ENCODE measurements at places on chromosomes 11 and 22.

GRCh38 chr11:19374151-19374569, 133.4 kb upstream of the E2F8 start:
- H3K27me3 ChIP-seq: no peaks in the 10 kb centered on the region
- H3K36me3 ChIP-seq: no peaks in the 10 kb centered on the region
- peaks cover 8% of the 10 kb centered on the region for H3K4me1 ChIP-seq
- no peak for DNase-seq
- no peak overlapping the region for H3K27ac ChIP-seq

DNA sequence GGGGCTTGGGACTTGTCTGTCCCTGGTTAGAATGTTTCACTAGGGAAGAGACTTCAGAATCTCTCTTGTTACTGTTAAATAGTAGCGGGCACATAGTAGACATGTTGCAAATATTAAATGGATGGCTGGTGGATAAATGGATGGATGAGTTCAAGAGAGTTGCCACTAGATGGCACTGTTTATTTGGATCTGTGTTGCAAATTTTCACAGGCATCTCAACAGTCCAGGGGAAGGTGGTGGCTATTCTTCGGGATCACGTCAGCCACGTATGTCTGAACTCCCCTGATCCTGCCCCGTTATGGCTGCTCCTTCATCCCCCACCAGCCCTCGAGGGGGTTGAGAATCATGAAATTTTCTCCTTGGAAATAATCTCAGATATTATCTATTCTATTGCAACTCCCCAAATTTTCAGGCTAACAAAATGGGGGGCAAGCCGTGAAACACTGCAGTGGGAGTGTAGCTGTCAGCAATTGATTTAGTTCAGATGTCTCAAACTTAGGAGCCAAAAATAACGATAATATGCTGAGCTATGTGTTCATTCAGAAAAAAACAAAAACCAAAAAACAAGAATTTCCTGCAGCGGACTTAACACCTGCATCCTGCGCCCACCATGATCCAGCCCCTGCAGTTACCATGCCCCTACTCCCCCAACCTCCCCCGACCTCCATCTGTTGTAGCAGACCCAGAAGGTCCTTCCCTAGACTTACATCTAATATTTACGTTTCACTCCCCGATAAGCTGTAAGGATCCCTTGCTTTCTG, 29.1 kb upstream of the BIRC3 start:
- H3K36me3 ChIP-seq: no peaks in the 10 kb centered on the region
- no peaks in the 10 kb centered on the region for H3K27me3 ChIP-seq
- no peak overlapping the region for H3K27ac ChIP-seq
- no peak for DNase-seq
- H3K4me3 ChIP-seq: no peak overlapping the region
- H3K4me1 ChIP-seq: no peaks in the 10 kb centered on the region

DNA sequence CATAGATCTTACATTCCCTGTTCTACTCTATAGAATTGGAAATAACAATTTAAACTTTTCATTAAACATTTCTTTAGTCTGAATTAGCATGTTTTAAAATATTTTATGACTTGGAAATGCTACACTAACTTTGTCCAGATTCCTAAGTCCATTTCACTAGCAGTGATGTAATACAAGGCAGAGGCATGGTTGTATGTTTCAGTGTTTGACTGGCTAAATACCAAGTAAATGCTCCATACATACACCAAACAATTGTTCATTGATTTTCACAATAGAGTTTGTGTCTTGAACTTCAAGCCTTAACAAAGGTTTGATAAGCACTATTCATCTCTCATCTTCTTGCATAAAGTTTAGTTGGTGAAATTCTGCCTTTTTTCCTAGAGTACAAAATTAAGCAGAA, 13.5 kb downstream of the ZBED5 start:
- no peaks in the 10 kb centered on the region for H3K27me3 ChIP-seq
- H3K4me3 ChIP-seq: no peak overlapping the region
- DNase-seq: no peak
- no peaks in the 10 kb centered on the region for H3K4me1 ChIP-seq
- H3K27ac ChIP-seq: no peak overlapping the region

- H3K27ac ChIP-seq: no peak overlapping the region
- peaks cover 6% of the 10 kb centered on the region for H3K4me1 ChIP-seq
- no peaks in the 10 kb centered on the region for H3K27me3 ChIP-seq
- DNase-seq: no peak
These were observed 7.1 kb downstream of the PRPF19 start for GRCh38 chr11:60899046-60899936.

DNA sequence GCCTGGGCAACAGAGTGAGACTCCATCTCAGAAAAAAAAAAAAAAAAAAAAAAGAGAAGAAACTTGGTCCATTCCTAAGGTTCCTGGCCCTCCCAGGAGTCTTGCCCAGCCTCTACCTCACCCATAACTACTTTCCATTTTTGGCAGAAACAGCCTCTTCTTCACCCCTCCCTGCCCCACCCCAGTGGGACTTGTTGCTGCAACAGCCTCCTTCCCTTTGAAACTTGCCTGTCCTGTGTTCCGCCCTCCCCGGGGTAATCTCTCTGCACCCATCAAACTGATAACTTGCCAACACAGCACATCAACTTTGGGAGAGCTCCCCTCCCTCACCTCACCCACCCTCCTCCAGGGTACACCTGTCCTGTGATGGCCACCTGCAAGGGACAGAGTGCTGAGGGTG, 10.0 kb upstream of the FAM83F start:
- DNase-seq: no peak
- no peaks in the 10 kb centered on the region for H3K27me3 ChIP-seq
- H3K4me1 ChIP-seq: no peaks in the 10 kb centered on the region
- no peak overlapping the region for H3K27ac ChIP-seq
- H3K36me3 ChIP-seq: no peaks in the 10 kb centered on the region

GRCh38 chr22:45334068-45334467, 24.3 kb downstream of the FAM118A start:
- no peak overlapping the region for H3K27ac ChIP-seq
- no peaks in the 10 kb centered on the region for H3K36me3 ChIP-seq
- H3K4me1 ChIP-seq: no peaks in the 10 kb centered on the region
- no peaks in the 10 kb centered on the region for H3K27me3 ChIP-seq
- H3K4me3 ChIP-seq: no peak overlapping the region

- DNase-seq: no peak
- no peak overlapping the region for H3K4me3 ChIP-seq
- H3K36me3 ChIP-seq: no peaks in the 10 kb centered on the region
These were observed 7.0 kb downstream of the EXPH5 start for GRCh38 chr11:108586600-108586999.

- no peak overlapping the region for H3K27ac ChIP-seq
- no peaks in the 10 kb centered on the region for H3K36me3 ChIP-seq
- H3K27me3 ChIP-seq: no peaks in the 10 kb centered on the region
- H3K4me1 ChIP-seq: no peaks in the 10 kb centered on the region
- H3K4me3 ChIP-seq: no peak overlapping the region
These were observed 260.5 kb downstream of the CASP12 start for GRCh38 chr11:104637662-104638170.

DNA sequence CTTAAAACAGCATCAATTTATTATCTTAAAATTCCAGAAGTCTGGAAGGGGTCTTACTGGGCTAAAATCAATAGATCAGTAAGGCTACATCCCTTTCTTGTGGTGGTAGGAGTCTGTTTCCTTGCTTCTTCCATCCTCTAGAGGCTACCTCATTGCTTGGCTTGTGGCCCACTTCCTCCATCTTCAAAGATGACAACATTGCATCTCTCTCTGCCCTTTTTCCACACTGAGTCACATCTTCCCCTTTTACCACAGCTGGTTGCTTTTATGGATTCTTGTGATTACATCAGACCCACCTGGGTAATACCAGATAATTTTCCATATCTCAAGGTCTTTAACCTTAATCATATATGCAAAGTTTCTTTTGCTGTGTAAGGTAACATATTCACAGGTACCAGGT, 60.9 kb downstream of the GRIA4 start:
- no peaks in the 10 kb centered on the region for H3K4me1 ChIP-seq
- no peak for DNase-seq
- no peak overlapping the region for H3K27ac ChIP-seq

- no peaks in the 10 kb centered on the region for H3K4me1 ChIP-seq
- H3K27ac ChIP-seq: peak overlapping the region; percentile 94
- H3K27me3 ChIP-seq: no peaks in the 10 kb centered on the region
- DNase-seq: peak; percentile 90
- no peaks in the 10 kb centered on the region for H3K36me3 ChIP-seq
- H3K4me3 ChIP-seq: peak overlapping the region; percentile 79
These were observed 642 bp downstream of the CYP2R1 start for GRCh38 chr11:14891143-14892035.

DNA sequence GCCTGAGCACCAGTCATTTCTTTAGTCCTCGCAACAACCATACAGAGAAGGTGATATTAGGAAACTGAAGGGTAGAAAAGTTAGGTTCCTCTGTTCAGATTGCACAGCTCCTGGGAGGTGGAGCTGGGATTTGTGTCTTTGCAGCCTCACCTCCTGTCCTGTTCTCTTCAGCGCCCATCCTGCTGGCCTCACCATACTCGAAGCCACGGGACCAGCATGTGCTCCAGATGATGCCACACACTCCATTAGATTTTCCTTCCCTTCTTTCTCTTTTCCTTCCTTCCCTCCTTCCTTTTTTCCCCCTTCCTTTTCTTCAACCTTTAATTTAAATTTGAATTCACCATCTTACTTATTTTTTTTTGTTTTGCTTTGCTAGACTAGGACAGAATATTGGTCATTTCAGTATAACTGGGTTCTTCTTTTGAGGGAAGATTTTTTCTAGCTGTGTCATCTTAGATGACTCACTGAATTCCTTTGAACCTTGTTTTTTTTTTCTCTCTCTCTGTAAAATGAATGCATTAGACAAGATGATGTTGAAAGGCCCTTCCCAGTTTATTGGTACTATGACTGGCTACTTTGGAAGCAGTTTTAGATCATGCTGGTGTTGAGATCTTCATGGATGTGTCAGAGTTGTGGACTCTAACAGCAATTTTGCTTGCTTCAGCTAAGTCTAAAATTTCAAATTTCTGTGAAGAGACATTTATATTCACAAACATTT, 662.5 kb upstream of the TENM4 start:
- H3K4me3 ChIP-seq: no peak overlapping the region
- H3K27ac ChIP-seq: no peak overlapping the region
- no peaks in the 10 kb centered on the region for H3K36me3 ChIP-seq
- no peaks in the 10 kb centered on the region for H3K4me1 ChIP-seq
- H3K27me3 ChIP-seq: no peaks in the 10 kb centered on the region
- DNase-seq: no peak

DNA sequence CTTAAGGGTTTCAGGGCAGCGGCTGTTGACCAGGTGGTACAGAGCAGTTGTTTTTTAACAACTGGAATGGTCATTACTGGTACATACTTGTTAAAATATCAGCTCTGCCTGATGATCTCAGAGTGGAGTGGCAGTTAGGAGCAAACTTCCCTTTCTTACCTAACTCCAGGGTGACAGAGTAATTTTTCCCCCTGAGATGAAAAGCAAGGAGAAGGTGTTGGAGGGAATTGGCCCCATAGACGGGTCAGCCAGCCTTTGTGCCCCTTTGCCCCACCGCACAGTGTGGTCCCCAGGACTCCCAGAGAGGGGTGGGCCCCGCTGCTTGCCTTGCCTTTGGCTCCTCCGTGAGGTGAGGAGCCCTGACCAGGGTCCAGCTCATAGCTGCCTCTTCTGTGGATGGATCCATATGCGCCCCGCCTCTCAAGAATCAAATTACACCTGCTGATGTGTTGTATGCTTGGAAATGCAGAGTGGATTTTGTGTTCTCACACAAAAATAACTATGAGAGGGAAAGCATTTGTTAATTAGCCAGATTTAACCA, 27.0 kb upstream of the SORL1-AS1 start:
- no peak for DNase-seq
- no peaks in the 10 kb centered on the region for H3K36me3 ChIP-seq
- no peak overlapping the region for H3K27ac ChIP-seq
- H3K4me3 ChIP-seq: no peak overlapping the region

GRCh38 chr11:6625832-6626420, 6.7 kb upstream of the TPP1 start:
- no peak overlapping the region for H3K27ac ChIP-seq
- H3K27me3 ChIP-seq: no peaks in the 10 kb centered on the region
- no peaks in the 10 kb centered on the region for H3K36me3 ChIP-seq
- no peak for DNase-seq
- no peak overlapping the region for H3K4me3 ChIP-seq
- H3K4me1 ChIP-seq: no peaks in the 10 kb centered on the region

- no peaks in the 10 kb centered on the region for H3K36me3 ChIP-seq
- H3K4me3 ChIP-seq: no peak overlapping the region
- H3K27ac ChIP-seq: no peak overlapping the region
- H3K4me1 ChIP-seq: no peaks in the 10 kb centered on the region
These were observed 6.3 kb upstream of the NDUFV1 start for GRCh38 chr11:67600324-67601029.

Data from pancreas (tissue), 10 donors.